ENCODE measurements at places on chromosomes 12 and 14. TPM values are rescaled to one million over a fixed set of nuclear protein-coding genes. Genes with fewer than 3 reads are reported as not detected.

ANO2 gene
- total RNA-seq, result 13.6 TPM

YBX3 gene
- total RNA-seq, result 998 TPM

TPPP2 gene
- 0.73 TPM for total RNA-seq

NAV3 gene
- total RNA-seq, result 2.9 TPM

PTCSC3 gene
- not detected for total RNA-seq

ATP23 gene
- total RNA-seq, result 6.2 TPM

DNA sequence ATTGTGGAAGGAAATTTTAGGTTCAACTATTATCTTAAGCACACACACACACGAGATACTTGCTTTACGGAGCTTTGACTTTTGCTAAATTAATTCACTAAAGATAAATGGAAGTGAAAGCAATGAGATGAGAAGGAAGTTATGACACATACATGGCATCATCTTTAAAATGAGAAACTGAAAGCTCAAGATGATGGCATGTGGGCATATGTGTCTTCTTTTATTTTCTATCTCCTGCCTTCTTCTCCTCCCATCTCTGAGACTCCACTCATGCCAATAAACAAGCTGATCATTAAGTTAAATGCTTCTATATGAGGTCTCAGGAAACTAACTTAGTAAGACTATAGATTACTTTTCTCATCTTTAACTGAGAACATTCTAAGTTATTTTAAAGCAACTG is 216.7 kb downstream of the MED13L start:
- DNase-seq, result no peak

DNA sequence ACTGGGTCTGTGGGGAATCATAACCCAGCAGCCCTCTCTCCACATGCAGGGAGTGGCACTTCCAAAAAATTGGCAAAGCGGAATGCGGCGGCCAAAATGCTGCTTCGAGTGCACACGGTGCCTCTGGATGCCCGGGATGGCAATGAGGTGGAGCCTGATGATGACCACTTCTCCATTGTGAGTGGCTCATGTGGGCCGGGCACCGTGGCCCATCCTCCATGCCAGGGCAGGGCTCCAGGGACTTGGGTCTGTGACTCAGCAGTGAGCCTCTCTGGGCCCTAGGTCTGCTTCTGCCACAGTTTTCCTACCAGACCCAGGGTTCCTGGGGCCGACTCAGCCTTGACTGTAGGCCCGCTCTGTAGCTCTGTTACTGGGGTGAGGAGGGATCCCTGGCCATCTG is 2.2 kb downstream of the NPFF start:
- no peak for DNase-seq

DNA sequence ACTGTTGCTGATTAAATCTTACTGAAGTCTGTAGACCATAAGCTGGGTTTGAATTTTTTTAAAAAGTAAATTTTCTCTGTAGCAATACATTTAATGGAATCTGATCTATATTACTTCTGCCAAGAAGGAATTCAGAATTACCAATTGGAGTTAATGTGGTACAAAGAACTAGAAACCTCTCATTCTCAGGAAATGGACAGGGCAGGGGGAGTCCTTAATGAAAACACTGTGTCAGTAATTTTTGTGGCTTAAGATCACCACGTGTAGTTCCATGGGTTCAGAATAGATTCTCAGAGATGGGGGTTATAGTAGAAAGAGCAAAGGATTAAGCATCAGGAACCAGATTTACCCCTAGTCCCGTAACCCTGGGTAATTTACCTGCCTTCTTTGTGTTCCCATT is 30.3 kb downstream of the FBXL14 start:
- DNase-seq, result no peak

DNA sequence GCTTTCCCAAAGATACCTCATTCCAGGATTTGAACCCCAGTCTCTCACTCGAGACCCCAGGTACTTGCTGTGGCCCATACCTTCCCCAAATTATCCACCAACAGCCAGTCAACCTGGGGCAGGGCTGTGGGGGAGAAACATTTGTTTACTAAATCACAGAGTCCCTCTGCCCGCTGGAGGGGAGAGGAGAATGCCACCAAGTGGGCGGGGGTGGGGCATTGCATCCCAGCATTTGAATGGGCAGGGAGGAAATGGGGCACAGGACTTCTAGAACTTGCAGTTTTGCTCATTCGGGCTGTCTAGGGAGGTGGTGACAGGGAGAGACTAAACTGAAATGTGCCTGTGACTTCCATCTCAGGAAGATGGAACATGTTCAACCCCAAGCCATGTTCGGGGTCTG is 10.9 kb upstream of the SERPINA9 start:
- DNase-seq, result no peak

- no peak for DNase-seq
Measured at GRCh38 chr12:47281667-47282171, 202.0 kb upstream of the AMIGO2 start.

DNA sequence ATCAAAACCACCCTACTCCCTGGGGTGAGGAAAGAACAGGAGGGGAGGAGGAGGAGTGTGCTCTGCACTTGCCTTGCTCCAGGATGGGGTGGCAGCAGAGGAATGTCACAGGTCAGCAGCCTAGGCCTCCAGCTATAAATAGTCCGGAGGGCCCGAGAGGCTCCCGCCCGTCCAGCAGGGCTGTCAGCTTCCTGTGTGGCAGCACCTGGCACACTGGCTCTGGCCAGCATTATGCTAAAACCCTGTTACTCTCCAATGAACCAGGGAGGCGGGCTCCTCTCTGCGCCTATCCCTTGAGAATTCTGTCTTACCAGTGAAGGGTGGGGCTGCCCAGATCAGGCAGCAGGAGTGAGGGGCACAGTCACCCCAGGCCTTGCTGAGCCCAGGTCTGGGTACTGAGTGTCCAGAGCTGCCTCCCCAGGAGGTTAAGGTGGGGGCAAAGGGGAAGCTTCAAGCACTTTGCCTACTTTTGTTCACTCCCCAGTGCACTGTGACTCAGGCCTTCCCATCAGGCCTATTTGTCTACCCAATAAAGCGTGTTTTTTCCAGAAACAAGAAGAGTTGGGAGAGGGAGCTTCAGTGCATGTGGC is 1.2 kb upstream of the COX14 start:
- DNase-seq, result peak; percentile 90

DNA sequence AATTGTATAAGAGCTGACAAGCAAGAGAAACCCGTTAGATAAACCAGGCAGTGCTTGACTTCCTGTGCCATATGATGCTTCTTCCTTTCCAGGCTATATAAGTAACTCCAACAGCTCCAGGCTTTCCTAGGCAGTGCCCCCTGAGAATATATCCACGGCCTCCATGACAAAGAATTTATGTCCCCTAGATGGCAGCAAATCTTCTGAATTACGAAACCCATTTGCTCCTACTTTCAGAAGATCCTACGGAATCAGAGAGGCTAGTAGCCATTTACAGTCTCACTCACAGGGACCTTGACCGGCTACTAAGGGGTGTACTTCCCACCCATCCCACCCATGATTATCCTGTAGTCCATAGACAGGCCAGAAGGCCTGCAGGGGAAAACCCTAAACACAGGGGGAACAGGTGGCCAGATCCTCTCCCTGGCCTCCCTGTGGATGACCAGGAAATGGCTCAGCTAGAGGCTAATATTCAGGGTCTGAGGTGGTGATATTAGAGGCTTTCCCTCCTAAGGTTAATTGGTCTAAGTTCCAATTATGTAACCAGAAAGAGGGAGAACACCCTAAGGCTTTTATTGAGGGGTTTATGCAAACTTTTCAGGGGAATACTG is 77.2 kb upstream of the DCD start:
- DNase-seq, result no peak

GRCh38 chr12:111446631-111447570 is 41.2 kb downstream of the SH2B3 start:
- DNase-seq, result peak; percentile 71

DNA sequence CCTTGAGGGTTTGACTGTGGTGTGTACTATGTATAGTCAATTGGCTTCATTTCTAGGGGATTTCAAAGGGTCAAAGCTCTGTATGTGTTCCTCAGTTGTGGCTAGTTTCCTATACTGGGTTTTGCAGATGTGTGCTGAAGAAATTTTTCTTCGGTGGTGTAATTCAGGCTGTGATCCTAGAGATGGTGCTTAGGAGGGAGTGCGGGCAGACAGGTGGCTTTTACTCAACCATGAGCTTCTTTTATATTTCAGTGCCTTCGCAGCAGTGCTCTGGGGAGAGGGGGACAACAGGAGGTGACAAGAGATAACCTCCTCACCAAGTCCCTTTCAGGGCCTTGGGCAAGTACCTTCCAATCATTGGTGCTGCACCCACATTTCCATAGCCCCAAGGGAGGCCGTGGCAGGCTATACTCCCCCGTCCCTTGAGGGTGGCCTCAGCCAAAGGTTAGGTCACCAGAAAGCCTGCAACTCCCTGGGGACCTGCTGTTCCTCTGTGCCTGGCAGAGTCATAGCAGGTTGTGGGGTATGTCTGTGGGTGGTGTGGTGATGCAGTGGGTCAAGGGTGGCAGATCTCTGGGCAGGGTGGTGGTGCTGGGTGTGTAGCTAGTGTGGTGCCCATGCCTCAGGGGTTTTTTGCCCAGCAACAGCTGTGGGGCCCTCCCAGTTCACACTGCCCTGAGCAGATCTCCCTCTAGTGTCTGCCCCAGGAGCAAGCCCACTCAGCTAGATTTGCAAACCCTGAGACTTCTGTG is 37.0 kb upstream of the TMX1 start:
- no peak for DNase-seq

DNA sequence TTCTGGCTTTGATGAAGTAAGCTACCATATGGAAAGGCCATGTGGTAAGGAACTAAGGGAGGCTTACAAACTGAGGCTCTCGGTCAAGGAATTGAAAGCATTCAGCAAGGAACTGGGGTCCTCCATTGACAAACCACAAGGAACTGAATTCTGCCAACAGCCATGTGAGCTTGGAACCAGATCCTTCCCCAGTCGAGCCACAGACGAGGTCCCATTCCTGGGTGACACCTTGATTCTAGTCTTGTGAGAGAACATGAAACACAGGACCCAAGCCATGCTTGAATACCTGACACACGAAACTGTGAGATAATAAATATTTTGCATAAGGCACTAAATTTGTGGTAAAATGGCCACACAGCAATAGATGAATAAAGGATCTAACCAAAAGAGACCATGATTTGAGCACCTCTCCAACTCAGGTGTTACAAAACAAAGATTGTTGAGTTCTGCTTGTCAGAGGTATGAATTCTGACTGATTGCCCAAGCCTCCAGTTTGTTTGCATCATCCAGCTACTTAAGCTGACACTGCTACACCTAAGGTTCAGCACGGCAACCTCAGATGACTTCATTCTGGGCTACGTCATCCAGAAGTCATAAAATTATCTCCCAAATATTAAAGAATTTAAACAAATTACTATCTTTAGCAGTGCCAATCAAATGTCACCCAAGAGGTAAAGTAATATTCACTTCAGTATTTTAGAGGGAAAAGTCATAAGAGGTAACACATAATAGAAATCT is 59.4 kb downstream of the GARIN6 start:
- DNase-seq, result no peak

Measured in cardiac septum (tissue), 1 donor.